Adipocyte (in vitro differentiated cells): ENCODE measurements at places on chromosomes 2 and 18.

- DNase-seq = no peak
Observed at GRCh38 chr2:218039171-218039570, 29.9 kb upstream of the RUFY4 start.

DNA sequence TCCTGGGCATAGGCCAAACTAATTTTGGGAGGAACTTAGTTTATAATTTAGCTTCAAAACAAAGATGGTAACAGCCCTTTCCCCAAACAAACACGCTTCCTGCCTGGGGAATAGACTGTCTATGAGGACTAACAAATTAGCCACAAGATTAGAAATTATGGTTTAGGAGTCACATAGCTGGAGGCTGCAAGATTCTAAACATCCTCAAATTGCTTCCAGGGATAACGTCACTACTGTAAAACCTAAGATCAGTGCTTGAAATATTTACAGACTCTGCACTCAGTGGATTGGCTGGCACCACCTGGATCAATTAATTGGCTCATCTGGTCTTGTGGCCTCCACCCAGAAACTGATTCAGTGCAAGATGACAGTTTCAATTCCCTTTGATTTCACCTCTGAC, 118.0 kb upstream of the TACR1 start:
- no peak for DNase-seq

GRCh38 chr2:85444629-85445172, 26.2 kb downstream of the SH2D6 start:
- peak; percentile 81 for DNase-seq

DNA sequence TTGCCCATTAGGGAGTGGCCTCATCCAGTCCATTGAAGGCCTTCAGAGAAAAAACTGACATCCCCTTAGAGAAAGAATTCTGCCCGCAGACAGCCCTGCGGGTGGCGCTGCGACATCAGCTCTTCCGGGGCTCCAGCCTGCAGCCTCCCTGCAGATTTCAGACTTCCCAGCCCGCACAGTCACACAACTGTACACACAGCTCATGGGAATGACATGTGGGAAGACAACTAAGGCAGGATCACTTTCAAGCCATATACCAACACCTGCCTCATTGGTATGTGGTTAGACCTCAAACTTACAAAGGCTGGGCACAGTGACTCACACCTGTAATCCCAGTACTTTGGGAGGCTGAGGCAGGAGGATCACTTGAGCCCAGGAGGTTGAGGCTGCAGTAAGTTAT, 24.8 kb upstream of the TUBB6 start:
- DNase-seq = no peak

DNA sequence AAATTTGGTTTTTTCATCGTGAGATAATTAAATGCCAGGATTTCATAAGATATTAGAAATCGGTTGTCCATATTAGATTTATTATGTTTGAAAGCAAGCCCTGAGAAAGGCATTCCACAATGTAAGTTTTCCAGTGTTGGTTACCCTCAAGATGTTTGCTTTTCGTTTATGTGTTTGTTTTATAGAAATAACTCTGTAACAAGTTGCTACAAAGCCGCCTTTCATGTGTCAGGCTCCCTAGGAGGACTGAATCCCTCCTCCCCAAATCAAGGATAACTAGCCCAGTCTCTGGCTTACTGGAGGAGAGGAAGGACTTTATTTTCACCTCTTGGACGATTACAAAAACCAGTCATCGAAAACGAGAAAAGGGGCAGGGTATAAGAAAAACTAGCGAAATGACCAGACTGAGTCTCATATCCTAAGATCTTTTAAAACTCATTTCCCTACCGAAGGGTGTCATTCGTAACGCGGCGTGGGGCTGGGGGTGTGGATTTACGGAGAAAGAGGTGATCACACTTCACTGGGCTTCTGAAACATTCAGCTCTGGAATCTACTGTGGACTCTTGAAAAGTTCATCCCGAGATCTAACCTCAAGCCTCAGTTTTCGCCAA, 1.0 kb upstream of the PEX13 start:
- peak; percentile 20 for DNase-seq

- DNase-seq = no peak
Observed at GRCh38 chr2:216430811-216431530, 18.7 kb downstream of the SMARCAL1 start.

- DNase-seq = no peak
Observed at GRCh38 chr2:62010632-62011256, 105.3 kb downstream of the COMMD1 start.

- DNase-seq = no peak
Observed at GRCh38 chr2:120981443-120981842, 245.8 kb downstream of the GLI2 start.

DNA sequence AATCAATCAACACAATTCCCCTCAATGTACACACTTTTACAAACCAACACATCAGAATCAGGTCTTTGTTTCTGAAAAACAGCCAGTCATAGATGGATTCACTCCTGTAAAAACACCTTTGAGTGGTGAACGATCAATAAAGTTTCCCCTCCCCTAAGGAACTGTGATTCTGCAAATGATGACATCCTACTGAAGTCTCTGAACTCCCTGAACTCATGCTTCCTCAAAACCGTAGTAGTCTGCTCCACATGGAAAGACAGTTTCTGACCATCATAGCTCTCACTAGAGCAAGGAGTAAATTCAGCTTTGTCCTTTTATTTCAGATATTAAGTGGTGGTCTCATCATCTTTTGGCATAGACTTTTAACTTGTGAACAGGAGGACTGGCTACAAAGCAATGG, 43.5 kb upstream of the ACTR3 start:
- DNase-seq = no peak

DNA sequence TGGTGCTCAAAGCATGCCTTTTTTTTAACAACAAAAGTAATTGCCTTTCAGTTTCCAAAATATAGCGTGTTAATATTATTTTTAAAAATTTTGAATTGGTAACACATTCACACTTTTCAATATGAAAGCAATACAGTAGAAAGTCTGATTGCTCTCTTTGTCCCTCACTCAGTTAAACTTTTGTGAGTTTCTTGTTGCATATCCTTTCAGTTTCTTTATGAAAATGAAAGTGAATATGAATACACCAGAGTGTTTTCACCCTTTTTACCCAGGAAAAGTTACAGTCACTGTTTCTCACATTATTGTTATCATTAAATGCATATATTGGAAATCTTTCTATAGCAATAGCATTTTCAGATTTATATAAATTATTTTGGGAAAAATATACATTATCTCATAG, 377.4 kb upstream of the CRIM1 start:
- DNase-seq = peak; percentile 1

- no peak for DNase-seq
Observed at GRCh38 chr2:173970516-173970924, 5.3 kb upstream of the SP3 start.

DNA sequence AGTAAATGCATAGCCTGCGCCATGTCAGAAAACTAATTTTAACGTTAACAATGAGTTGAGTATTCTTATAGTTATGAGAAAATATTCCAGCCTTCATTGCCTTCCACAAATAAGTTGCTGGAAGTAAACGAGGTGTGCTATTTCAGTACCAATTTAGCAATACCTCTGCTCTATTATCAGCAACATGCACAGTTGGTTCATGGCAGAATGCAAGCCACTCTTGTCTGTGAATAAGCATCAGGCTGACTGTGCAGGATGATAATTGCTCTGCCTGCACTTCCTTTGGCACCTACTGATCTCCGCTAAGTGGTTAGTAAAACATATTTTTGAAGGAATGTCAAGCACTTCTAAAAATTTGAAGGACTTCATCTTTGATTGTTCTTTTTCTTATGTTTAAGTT, 261.9 kb upstream of the SIX3 start:
- no peak for DNase-seq

- DNase-seq = no peak
Observed at GRCh38 chr2:112671801-112672200, 26.1 kb downstream of the SLC20A1 start.

- DNase-seq = no peak
Observed at GRCh38 chr2:124480958-124481357, 455.9 kb downstream of the CNTNAP5 start.

DNA sequence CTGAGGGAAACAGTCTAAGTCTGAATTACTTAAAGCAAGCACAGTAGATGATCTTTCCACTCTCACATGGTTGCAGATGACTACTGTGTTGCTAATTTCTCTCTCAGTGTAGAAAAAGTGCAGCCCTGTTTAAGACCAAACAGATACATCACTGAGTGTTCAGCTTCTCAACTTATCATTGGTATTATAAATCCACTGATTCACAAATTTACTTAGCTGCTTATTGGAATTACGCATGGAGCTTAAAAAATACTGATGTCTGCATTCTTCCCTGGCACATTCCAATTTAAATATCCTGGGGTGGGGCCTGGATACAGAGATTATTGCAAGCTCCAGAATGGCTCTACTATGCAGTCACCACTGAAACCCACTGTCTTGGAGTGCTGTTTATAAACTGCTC, 411.2 kb downstream of the RND3 start:
- peak; percentile 42 for DNase-seq

DNA sequence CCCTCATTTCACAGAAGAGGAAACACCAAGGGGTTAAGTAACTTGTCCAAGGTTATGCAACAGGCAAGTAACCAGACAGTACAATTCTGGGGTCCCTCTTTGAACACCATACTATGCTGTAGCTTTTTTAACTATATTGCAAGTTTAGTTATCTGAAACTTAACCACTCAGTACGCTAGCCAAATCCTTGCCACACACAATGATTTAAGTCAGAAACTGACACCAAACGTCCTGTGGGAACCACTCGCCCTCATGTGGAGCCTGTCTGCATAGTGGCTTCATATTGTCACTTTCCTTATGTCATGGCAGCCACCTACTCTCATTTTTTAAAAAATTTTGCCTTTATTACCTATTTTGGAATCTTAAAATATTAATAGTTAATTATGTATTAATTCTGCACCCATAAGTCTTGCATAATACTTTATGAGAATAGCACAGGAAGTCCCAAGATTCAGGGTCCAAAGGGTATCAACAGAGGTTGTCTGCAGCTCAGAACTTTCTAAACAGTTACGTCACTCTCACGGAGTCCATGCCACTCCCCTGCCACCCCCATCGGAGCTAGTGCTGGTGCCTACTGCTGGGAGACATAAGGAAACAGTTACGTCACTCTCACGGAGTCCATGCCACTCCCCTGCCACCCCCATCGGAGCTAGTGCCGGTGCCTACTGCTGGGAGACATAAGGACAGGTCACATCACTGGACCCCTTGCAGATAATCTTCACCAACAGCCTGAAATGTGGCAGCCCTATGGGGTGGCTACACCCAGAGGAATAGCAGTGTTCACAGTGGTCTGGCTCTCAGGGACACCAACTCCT, 99.0 kb downstream of the L3MBTL4 start:
- DNase-seq = no peak

DNA sequence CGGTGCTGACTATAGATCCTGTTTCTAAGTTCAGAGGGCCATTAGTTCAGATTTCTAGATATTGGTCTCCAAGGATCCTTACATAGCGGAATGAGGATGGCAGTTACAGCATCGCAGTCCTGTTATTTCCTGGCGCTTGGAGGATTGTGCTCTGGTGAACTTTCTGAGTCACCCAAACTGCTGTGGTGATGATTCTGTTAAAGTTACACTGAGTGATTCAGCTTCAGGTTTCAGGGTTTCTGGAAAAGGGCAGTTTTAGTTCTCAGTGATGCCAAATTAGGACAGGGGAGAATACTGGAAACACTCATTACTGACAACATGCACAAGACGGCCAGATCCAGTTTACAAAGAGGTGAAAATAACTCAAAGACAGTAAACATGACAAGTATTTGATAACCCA, 52.1 kb upstream of the ANKRD62 start:
- peak; percentile 82 for DNase-seq

DNA sequence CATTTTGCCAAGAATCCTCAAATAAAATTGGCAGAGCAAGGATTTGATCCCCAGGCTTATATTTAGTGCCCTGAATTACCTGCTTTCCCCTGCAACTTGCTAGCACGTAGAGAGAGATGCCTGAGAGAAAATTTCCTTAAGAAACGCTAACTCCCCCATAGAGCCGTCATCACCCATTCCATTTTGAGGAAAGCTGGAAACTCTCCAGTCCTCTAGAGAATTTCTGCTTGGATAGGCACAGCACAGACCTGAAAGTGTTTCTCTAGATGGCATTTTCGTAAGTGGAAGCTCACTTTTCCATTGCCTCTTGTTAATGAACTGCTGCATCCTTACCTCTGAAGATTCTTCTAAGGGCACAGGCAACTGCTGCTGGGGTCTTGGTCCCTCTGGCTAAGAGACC, 277.8 kb upstream of the SIX2 start:
- no peak for DNase-seq

DNA sequence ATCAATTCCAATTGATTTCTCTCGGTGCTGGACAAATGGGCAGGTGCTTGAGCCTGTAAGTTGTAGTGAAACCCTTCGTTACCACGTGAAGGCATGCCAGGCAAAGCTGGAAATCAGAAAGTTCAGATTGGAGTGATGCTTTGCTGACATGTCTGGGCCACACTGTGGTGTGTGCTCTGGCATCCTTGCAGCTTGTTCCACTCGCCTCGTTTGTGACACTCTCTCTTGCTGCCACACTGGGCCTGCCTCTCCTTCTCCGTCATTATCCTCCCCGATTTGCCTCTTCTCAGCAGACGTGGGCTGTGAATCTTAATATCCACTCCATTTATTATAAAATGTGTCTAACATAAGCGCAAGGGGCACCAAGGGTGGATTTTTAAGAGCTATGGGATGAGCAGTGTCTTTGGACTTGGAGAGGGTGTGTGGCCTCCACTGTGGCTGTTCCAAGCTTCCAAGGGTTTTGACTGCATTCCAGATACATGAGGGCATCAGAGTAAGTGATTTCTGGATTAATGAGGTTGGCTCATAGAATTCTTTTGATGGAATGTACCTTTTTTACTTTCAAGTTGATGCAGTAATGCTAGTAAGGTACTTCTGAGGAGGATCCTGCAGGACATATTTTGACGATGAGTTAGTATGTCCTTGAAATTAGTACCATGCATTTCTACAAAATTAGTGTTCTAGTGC, 238.8 kb downstream of the TPGS2 start:
- peak; percentile 36 for DNase-seq

GRCh38 chr18:36328385-36328858, 30.9 kb downstream of the FHOD3 start:
- no peak for DNase-seq

GRCh38 chr18:6628187-6628586, 101.3 kb upstream of the ARHGAP28 start:
- DNase-seq = no peak

DNA sequence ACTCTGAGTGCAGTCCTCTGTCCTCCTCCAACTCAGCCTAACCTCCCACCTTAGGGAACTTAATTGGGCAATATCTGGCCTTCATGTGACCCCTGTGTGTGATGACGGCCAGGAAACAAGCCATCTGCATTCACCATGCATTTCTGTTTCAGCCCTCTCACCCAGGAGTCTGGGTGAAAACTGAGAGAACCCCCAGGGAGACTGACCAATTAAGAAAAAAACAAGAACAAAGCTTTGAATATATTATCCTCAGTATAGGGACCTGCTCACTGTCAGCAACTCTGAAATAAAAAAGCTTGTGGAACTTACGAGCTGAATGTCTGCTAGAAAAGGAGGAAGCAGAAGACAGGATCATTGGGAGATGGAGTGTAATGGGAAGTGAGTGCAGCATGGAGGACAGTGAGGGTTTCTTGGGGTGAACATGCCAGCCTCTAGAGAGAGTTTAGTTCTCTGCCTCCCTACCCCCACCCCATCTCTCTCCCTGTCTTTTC, 9.5 kb downstream of the MAPRE2 start:
- DNase-seq = no peak

- DNase-seq = no peak
Observed at GRCh38 chr2:186852508-186852907, 3.5 kb upstream of the ZSWIM2 start.

GRCh38 chr2:117068371-117068770, 746.1 kb upstream of the DDX18 start:
- DNase-seq = no peak
